Right cardiac atrium (tissue), 5 donors: ENCODE measurements at places on chromosomes 11 and 22. TPM values are rescaled to one million over a fixed set of nuclear protein-coding genes. Genes with fewer than 3 reads are reported as not detected.
A peak's percentile ranks its signal among the peaks of the same experiment; 100 is the strongest.

GRCh38 chr11:19844012-19844411 is 131.4 kb downstream of the NAV2 start:
- DNase-seq = no peak

DNA sequence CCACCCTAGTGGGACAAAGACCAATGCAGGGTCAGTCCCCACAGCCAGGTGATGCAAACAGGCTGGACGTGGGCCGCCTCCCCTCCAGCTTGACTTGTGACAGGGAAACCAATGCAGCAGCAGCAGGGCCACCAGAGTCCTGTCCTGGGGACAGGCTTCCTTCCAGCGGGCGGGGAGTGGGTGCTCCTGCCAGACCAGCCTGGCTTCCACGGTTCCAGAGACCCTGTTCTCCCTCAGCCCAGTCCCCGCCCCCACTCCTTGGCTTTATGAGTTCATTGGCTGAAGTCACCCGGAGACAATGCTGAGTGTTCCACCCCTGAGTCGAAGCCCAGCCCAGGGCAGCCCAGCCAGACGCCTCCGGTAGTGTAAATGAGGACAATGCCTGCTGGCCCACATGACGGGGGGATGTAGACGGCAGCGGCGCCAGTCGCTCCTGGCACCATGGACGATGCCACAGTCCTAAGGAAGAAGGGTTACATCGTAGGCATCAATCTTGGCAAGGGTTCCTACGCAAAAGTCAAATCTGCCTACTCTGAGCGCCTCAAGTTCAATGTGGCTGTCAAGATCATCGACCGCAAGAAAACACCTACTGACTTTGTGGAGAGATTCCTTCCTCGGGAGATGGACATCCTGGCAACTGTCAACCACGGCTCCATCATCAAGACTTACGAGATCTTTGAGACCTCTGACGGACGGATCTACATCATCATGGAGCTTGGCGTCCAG is at the start of gene TSSK2:
TSSK2 (plus strand) TSS at position 350 of the 726 bp plus-strand sequence; CDS start at position 442, 92 bp downstream.
- DNase-seq = no peak

DNA sequence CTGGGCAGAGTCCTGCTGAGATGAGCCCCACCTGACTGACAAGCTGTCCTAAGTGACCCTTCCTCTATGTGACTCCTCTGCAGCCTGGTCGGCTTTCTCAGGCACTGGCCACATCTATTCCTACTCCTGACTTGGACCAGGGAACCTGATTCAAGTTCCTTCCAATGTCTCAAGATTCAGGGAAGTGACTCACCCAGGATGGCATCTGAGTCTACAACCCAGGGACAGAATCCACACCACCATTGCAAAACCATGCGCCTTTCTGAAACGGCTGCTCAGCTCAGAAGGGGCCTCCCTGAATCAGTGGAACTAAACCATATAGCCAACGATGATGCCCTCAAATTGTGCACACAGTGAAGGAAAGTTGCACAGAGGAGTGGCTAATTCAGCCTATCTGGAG is 63.9 kb upstream of the CSNK2A3 start:
- no peak for DNase-seq

GRCh38 chr11:113689768-113690618 is 16.1 kb downstream of the TMPRSS5 start:
- no peak for DNase-seq

- DNase-seq = no peak
Observed at GRCh38 chr11:126080161-126080941, 17.7 kb upstream of the CDON start.

DNA sequence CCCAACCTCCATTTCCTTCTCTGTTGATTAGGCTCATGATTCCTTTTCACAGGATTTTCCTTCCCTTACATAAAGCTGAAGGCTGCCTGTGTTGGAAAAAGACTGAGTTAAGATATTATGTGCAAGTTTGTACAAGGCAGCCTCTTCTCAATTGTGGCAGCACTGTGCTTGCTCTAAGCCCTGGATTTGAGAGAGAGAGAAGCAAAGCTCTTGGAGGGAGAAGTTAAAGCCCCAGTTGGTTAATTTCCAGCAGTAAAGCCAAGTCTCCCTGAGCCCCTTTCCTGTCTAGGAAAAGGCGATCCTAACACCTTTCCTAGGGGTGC is 128.3 kb upstream of the SESN3 start:
- no peak for DNase-seq

DNA sequence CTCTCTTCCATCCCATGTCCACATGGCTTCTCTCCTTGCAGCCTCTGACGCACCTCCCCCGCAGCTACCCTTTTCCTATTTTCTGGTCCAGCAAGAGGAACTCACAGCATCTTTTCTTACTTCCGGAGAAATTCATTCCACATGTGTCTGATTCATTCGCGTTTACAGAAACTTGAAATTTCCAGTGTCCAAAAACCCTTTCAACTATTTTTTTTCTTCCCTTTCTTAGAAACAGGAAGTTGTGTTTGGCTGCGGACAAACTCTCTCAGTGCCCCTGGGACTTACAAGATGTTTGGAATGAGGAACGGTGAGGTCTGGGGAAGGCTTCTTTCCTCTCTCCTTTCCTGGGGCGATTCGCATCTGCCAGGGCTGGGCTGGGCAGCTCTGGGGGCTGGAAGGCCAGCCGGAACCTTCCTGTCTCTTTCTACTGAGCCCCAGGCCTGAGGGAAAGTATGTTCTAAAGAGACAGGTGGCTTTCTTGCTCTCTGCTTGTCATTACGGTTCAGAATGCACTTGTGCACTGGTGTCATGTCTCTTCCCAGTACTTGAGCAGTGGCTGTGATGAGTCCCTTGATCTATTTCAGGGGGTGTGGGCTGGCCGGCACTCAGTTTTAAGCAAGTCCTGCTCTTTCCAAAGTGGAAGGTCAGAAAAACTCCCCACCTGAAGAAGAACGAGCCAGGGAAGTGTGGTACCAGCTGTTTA is 27.5 kb downstream of the ADAMTS8 start:
- DNase-seq = no peak

DNA sequence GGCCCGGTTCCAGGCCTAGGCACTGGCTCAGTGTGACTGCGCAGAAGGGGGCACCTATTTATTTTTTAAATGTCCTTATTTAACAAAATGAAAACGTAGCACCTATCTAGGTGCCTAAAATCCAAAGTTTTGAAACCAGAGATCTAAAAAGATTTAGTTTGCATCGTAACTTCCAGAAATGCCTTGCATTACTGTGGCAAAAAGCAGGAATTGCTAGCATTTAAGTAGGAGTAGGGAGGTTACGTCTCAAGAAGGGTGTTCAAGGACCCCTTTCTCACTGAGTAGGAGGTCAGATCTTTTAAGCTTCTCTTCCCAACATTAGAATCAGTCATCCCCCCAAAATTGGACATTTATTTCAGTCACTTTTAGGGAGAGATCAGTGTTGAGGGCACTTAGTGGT is 7.7 kb upstream of the PLET1 start:
- no peak for DNase-seq

DNA sequence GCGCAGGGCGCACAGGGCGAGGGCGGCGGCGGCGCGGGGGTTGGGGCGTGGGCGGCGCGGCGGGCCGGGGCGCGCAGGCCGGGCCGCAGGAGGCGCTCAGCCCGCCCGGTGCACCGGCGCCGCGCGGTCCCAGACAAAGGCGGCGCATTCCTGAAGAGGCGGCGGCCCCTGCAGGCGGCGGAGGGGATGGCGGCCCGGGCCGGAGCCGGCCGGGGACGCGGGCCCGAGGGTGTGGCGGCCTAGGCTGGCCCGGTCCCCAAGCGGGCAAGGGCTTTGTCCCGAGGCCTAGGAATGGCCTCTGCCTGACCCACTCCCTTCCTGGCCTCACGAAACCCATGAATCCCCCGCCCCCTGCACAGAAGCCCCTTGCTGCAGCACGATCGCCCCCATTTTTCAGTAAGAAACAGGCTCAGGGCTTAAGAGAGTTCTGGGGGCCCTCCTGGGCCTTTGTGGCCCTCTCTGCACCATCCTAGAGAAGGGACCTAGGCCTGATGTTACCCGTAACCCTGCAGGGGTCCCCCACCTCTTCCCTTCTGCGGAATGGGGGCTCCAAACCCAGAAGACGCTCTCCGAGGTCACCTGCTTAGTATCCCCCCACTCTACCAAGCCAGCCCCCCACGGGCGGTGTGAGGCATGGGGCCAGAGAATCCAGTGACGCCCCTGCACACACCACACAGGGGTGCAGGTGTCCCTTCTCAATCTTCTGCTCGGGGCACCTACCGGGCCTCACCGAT is at the start of gene RTN4R:
RTN4R (minus strand) TSS at position 40 of the 734 bp plus-strand sequence. CDS start 226 bp downstream, outside the sequence.
- peak; percentile 88 for DNase-seq

- no peak for DNase-seq
Observed at GRCh38 chr22:17523925-17524324, 39.4 kb upstream of the SLC25A18 start.

DNA sequence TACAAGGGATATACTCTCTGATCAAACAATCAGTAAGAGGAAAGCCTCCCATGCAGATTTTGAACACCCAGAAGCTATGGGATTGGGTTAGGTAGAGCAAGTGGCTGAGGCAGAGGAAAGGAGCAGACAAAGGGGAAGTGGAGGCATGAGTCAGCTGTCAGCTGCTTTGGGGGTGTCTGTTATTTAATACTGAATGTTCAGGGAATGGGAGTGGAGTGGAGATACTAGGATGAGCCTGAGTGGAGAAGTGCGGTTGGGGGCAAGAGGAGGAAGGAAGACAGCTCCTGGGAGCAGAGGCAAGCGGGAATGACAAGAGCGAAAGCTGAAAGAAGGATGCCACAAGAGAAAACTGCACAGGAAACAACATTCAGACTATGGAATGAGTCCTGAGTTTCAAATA is 22.7 kb upstream of the TMPRSS5 start:
- no peak for DNase-seq

DNA sequence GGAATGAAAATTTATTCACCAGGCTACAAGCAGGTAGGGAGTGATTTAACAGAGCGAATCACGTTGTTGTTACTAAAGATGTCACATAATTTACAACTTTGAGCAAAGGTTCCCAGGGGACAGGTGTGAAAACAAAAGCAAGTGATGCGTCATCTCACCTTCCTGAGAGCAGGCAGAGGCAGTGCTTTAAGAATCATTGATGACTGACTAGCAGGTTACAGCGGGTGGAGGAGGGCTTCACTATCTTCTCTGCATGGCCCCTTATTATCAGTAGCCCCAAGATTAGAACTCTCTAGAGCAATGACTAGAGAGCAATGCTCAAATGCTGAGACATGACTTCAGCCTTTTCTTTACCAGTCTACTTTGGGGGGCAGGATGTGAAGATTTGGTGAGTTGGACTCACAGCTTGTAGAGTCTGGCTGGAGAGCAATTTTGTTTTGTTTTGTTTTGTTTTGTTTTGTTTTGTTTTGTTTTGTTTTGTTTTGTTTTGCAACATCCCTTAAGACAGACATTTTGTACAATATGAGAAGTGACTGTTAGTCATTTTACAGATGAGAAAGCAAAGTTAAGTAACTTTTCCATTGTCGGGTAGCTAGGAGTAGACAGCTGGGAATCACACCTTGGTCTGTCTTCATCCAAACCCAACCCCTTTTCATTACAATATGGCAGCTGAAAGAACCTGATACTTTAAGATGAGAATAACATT is 84.8 kb downstream of the SLC1A2 start:
- DNase-seq = no peak

DNA sequence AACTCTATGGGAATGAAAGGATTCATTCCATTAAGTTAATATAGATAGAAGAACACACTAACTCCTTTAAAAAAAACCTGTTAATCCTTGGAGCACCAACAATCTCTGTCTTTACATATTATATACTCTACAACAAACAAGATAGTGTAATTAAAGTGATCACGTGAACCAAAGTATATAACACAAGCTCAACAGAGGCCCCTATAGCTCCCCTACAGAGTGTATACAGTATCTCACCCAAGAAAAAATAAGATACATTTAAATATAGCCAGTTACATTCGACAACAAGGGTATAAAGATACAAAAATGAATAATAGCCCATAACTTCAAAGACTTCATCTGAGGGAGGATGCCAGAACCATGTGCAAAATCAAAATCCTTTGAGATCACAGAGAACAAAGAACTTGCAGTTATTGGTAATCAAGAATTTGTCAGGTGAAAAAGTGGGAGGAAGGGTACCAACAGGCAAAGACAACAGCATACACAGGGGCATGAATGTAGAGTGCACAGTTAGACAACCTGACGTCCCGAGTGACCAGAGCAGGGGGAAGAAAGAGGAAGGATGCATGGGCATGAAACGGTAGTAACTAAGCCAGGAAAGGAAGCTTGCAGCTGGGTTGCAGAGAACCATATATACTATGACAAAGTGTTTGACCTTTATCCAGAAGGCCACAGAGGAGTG is 4.7 kb downstream of the FCHSD2 start:
- no peak for DNase-seq

DNA sequence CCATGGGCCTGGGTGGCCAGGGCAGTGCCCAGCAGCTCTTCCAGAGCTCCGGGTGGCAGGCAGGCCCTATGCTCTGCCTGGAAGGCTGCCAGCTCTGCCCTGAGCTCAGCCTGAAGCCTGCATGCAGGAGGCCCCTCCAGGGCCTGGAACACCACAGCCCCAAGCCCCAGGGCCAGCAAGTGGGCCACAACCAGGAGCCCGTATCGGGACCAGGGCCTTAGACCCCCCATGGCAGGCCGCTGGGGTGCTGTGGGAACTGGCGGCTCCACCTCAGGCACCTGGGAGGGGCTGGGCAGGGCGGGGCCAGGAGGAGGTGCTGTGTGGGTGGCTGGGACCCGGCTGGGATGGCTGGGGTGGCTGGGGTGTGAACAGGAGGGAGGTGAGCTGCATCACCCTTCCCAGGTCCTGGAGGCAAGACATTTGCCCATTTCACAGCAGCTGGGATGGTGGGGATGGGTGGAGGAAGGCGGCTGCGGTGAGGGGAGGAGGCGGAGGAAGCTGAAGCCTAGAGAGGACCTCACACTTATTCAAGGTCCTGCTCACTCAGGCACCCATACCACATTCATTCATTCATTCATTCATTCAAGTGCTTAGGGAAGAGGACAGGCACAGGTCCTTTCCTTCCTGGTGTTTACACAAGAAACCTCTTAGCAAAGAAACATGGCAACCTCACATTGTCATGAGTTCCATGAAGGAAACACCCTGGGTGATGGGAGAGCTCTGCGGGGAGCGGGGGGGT is at the start of gene KCNK7:
KCNK7 (minus strand) TSS at position 258 of the 739 bp plus-strand sequence; CDS start at position 230, 28 bp downstream.
- peak; percentile 71 for DNase-seq

GRCh38 chr22:44797181-44797725 is 44.9 kb downstream of the ARHGAP8 start:
- no peak for DNase-seq

DNA sequence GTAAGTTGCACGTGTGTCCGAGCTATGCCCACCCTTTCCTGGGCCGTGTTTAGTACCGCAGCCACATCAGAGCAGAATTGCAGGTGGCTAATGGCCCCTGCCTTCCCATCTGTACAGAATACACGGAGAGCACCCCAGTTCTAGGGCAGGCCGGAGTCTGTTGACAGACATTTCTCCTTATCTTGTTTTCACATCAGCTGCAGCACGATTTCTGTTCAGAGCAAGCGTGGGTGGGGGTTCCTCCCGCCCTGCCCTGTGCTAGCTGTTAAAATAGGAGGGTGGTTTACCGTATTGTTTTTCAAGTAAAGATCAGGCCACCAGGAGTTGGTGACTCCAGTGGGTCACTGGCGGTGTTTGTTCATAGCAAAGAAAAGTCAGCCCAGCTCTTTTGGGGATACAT is 41.1 kb downstream of the UBASH3B start:
- DNase-seq = no peak

GRCh38 chr22:44473166-44473565 is 24.9 kb downstream of the RTL6 start:
- no peak for DNase-seq

- no peak for DNase-seq
Observed at GRCh38 chr11:28343304-28344233, 235.4 kb downstream of the METTL15 start.

The SLC22A25 gene
- polyA plus RNA-seq = not detected

The ARAP1 gene
- polyA plus RNA-seq = 41.2 TPM

The DCHS1 gene
- polyA plus RNA-seq = 6.4 TPM

The RIMBP3C gene
- 0.02 TPM for polyA plus RNA-seq

The LMO1 gene
- 0.34 TPM for polyA plus RNA-seq

The NEFH gene
- polyA plus RNA-seq = 0.38 TPM

The VSIG10L2 gene
- 0.29 TPM for polyA plus RNA-seq

The OR2D2 gene
- polyA plus RNA-seq = not detected

The BCL2L13 gene
- 40.0 TPM for polyA plus RNA-seq

The CYTH4 gene
- 2.6 TPM for polyA plus RNA-seq
